Astrocyte of the spinal cord (primary cell): ENCODE measurements at places on chromosomes 6 and 20.

- DNase-seq, result no peak
These were observed 47.7 kb downstream of the PLAGL2 start for GRCh38 chr20:32159766-32160221.

GRCh38 chr6:41678511-41679084 is 40.3 kb downstream of the MDFI start:
- no peak for DNase-seq

DNA sequence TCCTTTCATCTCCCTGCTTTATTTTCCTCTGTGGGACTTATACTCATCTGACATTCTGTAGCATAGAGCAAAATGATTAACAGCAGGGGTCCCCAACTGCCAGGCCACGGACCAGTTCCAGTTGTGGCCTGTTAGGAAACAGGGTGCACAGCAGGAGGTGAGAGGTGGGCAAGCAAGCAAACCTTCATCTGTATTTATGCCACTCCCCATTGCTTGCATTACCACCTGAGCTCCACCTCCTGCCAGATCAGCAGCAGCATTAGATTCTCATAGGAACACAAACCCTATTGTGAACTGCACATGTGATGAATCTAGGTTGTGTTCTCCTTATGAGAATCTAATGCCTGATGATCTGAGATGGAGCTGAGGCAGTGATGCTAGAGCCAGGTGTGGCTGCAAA is 130.5 kb upstream of the SLC24A3 start:
- DNase-seq, result no peak

DNA sequence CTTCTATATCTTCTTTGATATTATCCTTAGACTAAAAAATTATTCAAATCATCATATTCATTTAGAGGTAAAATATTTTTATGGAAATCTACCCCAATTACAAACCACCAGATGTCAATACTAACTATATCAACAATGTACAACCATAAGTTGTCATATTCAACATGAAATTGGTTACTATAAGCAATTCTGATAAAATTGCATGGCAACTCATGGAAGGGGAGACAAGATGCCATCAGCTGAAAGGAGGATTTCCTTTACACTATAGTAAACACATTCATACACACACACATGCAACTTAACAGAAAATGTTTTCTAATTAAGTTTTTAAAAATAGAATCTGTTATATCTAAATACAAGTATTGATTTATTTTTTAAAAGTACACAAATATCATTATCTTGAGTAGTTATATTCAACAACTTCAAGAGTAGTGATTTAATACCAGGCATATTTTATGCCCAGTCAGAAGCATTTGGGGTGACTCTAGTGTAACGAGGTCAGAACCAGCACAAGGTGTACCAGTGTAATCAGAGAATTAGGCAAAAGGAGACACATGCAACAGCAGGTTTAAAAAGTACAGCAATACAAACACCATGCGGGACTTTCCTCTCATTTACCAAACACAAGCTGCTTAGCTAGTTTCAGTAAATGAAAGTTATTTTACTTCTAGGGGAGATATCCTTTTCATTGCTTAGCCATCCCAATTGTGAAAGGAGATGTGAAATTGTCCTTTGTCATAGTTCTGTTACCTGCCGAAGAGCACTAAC is 1.0 kb downstream of the FILIP1 start:
- DNase-seq, result no peak

DNA sequence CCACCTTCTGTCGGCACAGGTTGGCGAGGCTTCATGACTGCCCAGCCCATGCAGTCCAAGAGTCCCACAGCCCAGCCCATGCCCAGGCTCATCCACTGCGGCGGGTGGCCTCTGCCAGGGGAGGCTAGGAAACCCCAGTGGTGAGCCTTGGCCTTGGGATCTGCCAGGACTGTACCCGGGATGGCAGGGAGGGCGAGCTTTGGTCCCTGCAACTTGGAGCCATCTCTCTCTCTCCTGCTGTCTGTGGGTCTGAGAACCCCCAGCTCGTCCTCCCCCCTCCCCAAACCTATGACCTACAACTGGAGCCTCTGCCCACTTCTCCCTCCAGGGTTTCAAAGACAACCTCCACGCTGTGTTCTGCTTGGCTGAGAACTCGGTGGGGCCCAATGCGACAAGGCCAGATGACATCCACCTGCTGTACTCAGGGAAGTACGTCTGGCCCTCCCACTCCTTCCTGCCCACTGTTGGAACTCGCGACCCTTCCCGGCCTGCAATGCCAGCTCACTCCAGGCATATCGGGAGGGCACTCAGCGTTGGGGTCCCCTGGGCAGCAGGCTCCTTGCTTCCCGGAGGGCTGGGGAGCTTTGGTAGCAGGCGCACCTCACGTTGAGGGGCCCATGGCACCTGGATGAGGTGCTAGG is 19.7 kb downstream of the NPEPL1 start:
- DNase-seq, result no peak

DNA sequence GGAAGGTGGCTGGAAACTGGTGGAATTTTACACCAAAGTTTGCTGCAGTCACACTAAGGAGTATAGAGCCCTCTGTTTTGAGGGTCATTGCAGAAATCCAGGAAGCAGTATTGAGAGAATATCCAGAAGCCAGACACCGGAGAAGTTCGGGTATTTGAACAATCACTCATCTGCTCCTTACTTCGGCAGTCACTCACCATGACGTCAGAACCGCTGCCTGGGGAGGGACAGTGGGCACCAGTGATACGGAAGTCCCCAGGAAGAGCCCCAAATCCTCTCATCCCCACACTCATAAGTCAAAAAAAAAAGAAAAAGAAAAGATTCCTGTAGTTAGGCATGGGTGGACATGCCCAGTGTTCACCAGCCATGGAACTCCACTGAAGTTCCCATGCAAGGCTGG is 4.0 kb downstream of the LY6G5C start:
- DNase-seq, result no peak

GRCh38 chr6:126811321-126811720 is 307.1 kb upstream of the RSPO3 start:
- peak; percentile 63 for DNase-seq

DNA sequence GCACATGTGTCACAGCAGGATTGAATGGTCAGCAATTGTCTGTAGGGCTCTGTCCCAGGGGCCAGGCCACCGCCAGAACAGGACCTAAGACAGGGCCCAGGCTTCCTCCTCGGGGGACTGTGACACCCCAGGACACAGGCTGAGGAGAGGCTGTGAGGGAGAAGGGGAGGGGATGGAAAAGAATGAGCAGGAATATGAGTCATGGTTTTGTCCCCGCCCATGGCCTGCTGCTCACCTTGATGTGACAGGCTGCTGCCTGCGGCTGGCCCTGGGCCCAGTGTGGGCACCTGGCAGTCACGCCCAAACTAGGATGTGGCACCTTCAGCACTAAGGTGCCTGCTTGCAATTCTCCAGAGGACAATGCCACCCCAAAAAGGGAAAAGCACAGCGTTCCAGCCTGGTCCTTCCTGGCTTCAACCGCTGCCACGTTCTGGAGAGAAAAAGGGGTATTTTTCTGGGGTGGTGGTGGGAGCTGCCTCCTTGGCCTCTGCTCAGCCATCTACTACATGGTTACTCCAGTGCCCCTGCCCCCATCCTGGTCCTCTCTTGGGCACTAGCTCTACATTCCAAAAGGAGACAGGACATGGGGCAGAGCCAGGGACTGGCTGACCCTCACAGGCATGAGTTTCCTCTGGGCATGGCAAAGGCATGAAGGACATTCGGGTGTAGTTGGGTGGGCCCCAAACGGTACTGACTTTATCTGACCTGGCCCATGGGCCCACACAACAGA is 93.4 kb downstream of the SLC22A23 start:
- no peak for DNase-seq

DNA sequence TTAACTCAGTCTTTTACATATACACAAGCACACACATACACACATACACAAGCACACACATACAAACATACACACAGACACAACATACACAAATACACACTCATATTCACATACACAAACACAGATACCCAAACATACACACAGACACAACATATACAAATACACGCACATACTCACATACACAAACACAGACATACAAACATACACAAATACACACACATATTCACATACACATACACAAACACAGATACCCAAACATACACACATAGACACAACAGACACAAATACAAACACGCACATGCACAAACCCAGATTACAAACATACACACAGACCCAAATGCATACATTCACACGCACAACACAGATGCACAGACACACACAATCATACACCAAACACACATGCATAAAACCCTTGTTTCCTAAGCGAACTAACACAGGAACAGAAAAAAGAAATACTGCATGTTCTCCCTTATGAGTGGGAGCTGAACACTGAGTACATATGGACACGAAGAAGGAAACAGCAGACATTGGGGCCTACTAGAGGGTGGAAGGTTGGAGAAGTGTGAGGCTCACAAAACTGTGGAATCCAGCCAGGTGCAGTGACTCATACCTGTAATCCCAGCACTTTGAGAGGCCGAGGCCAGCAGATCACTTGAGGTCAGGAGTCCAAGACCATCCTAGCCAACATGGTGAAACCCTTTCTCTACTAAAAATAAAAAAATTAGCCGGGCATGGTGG is 34.2 kb downstream of the PIM1 start:
- DNase-seq, result peak; percentile 26

DNA sequence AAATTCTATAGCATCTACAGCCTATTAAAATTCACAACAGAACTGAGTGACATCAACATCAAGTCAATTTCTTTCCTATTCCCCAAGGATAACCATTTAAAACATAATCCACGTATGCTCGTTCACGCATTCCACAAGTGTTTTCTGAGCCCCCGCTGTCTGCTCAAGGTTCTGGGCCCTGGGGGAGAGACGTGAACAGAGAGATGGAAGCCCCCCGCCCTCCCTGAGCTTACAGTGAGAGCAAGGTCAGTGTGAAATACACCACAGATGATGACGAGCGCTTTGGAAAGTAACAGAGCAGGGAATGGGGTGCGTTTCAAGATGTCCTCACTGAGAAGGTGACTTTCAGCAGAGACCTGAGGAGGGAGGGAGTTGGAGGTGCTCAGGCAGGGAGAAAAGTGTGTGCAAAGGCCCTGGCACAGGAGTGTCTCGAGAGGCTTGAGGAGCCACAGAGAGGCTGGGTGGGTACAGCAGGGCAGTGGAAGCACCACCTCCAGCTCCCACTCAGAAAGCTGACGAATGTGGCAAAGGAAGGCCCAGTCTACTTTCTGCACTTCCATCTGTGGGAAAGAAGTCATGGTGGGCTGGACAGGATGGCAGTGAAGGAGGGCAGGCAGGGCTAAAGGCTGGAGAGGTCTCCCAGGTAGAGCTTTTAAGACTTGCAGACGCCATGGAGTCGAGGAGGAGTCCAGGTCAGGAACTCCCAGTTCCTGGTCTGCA is 88.3 kb downstream of the DLL1 start:
- no peak for DNase-seq

- no peak for DNase-seq
These were observed 51.6 kb upstream of the PMEPA1 start for GRCh38 chr20:57761413-57761734.

GRCh38 chr6:158402184-158402583 is 89.9 kb downstream of the TULP4 start:
- no peak for DNase-seq

- no peak for DNase-seq
These were observed 579 bp downstream of the LRFN2 start for GRCh38 chr6:40586369-40587201.

GRCh38 chr6:15503346-15503680 is 159.5 kb downstream of the DTNBP1 start:
- no peak for DNase-seq

DNA sequence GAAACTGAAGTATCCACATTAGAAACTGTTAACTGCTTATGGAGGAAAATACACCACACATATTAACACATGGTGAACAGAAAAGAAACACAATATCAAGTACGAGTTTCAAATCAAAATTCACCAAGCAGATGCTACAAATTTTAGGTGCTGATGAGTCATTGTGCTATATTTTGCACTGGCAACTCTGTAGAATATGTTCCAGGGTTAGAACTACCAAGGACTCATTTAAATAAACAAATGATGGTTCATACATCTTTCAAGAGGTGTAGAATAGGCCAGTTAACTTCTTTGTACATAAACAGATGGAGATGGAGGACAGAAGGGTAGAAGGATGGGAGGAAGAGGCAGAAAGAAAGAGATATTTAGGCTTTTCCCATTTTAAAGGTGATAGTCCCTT is 184.9 kb downstream of the ARHGAP18 start:
- DNase-seq, result peak; percentile 48

- DNase-seq, result no peak
These were observed 393.3 kb downstream of the C6orf118 start for GRCh38 chr6:164916087-164916486.

GRCh38 chr20:45416917-45417316 is 976 bp downstream of the PIGT start:
- DNase-seq, result no peak

- no peak for DNase-seq
These were observed 400.3 kb upstream of the SASH1 start for GRCh38 chr6:147942363-147942762.

DNA sequence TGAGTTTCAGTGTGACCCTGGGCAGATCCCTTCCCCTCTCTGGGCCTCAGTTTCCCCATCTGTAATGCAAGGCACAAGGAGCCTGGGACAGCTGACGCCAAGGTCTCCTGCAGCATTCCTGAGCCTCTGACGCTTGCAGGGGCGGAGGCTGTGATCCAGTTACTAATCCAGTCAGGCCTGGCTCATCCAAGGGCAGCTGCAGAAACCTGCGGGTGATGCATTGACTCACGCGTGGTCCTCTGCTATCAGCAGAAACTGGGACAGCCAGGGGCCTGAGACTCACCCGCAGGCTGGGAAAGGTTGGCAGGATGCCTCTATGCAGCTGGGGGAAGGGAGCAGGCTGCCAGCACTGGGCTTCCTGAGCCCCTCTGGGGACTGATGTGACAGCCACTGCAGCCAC is 65.0 kb upstream of the SIRPA start:
- DNase-seq, result peak; percentile 93

- DNase-seq, result no peak
These were observed 86.7 kb upstream of the F13A1 start for GRCh38 chr6:6407071-6407741.

- no peak for DNase-seq
These were observed 139.9 kb downstream of the GRM4 start for GRCh38 chr6:34005901-34006531.

- no peak for DNase-seq
These were observed 30.4 kb downstream of the KCNQ2 start for GRCh38 chr20:63442100-63442493.

- DNase-seq, result no peak
These were observed 61.4 kb downstream of the PHF20 start for GRCh38 chr20:35833241-35833640.

DNA sequence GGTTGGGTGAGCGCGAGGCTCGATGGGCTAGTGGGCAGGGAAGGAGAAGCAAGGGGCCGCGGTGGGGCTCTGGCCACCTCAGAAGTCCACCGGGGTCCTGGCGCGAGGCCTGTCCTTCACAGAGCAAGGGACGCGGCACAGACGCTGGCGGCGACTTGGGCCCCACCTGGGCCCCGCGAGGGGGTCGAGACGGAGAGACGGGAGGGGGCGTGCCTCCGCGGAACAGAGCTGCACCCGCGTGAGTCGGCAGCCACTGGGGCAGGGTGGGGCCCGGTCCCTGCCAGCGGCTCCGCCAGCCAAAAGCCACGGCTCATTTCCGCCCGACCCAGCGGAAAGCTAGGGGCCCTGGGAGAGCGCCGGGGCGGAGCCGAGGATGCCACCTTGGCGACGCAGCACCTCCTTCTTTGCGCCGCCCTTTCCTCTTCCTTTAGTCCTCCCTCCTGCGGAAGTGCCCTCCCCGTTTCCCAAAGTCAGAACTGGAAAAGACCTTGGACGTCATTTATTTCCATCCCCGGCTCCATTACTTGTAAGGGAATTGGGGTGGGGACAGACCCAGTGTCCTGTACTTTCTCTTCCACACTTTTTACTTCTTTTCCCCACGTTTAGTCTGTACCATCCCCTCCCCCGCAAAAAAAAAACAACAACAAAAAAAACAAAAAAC is at the start of gene CUL7:
CUL7 (minus strand) TSS at position 307 of the 661 bp plus-strand sequence. CDS start 1,063 bp downstream, outside the sequence.
- DNase-seq, result peak; percentile 95

- DNase-seq, result no peak
These were observed 585.3 kb upstream of the FLRT3 start for GRCh38 chr20:14922503-14923267.
